CD4-positive, alpha-beta T cell treated with Interleukin-21 for 1 hour (primary cell): ENCODE measurements at places on chromosomes 3 and 15.

GRCh38 chr3:188683032-188683521 lies 488.7 kb upstream of the TPRG1 start:
- DNase-seq, result no peak

DNA sequence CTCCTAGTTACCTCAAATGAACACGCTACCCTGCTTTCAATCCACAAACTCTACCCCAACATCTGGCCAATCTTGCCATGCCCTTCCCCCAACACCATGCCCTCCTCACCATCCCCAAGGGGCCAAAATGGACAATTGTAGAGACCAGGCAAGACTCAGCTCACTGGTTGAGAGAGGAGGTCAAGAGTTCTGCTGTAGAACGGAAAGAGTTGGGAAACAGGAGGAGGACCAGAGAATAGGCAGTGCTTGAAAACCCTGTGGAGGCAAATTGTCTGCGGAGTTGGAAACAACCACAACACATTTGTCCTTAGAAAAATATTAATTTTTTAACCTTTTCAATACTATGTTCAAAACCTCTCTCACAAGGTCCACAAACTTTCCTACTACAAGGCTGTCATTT lies 128.8 kb upstream of the BFSP2 start:
- no peak for DNase-seq

DNA sequence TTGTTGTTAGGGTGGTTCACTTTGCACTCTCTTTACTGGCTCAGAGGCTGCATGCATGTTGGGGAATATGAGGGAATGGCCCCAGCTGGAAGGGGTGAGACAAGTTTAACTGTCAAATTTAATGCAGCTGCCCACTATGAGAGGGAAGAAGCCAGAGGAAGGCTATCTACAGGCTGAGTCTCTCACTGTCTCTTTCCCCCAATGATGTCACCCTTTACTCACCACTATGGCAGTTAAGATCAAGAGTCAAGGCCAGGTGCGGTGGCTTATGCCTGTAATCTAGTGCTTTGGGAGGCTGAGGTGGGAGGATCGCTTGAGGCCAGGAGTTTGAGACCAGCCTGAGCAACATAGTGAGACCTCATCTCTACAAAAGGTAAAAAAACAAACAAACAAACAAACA lies 12.2 kb upstream of the RBMS3 start:
- no peak for DNase-seq

GRCh38 chr3:105944721-105945120 lies 75.9 kb upstream of the CBLB start:
- DNase-seq, result no peak

DNA sequence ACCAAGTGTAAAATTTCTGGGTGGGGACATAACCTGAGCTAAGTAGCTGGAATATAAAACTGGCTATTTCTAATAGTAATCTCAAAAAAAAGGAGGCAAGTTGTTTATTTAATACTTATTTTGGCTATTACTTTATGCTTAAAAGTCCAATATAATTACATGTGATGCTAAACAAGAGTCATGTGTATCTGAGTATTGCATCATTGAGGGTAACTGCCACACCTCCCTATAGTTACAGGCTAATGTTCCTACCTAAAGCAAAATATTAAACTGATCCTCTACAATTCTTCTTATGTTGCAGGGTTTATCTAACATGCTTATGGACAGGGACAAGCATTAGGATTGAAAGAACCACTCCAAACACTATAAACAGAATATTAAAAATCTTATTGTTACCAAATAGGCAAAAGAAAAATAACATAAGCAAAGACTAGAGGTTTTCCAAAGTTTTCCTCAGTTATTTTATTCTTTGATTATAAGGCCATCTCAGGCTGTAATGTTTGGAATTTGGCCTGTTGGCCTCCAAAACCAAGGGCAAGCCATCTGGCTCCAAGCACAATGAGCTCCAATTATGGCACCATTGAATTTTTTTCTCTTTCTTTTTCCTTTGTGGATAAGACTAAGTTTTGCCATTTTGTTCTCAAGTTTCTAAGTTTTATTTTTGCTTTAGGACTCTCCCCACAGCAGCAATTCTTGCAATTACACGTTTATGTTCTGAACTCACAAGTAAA lies 75.8 kb upstream of the ABI3BP start:
- no peak for DNase-seq

DNA sequence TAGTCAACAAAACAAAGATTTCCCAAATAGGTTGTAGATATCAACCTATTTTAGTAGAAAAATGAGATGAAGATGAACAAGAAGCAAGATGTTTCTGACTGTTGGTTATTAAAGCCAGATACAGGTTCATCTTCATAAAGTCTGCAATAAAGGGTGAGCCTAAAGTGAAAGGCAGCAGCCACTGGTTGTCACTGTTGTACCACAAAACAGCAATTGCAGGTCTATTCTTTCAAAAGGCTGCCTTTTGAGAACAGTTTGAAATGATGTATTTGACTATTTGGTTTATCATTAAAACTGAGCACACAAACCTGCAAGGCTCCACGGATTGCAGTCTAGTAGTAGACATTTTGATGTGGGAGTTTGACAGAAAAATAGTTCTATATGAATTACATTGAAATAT lies 543.4 kb downstream of the GBE1 start:
- no peak for DNase-seq

GRCh38 chr15:29208352-29208751 lies 61.3 kb downstream of the NSMCE3 start:
- DNase-seq, result no peak

GRCh38 chr15:56344336-56344735 lies 20.9 kb upstream of the TEX9 start:
- DNase-seq, result no peak

GRCh38 chr3:127411083-127411727 lies 123.4 kb upstream of the PRR20G start:
- DNase-seq, result no peak
